Foreskin fibroblast (primary cell): ENCODE measurements at places on chromosomes 13 and 19.

DNA sequence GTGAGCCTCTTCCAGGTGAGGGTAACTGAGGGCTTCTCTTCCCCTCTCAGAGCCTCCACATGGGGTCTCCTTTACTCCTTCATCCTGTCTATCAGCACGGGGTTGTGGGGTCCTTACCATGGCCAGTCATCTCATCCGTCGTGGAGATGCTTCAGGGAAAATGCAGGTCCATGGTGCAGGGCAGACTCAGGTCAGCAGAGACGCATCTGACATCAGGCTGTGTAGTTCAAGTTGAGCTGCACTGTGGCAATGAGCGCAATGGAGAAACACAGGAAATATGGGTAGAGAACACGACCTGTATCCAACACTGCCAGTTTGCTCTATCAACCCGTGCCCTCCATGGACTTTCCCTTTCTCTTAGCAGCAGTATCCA, 13.9 kb downstream of the LILRA5 start:
- no peak for DNase-seq

DNA sequence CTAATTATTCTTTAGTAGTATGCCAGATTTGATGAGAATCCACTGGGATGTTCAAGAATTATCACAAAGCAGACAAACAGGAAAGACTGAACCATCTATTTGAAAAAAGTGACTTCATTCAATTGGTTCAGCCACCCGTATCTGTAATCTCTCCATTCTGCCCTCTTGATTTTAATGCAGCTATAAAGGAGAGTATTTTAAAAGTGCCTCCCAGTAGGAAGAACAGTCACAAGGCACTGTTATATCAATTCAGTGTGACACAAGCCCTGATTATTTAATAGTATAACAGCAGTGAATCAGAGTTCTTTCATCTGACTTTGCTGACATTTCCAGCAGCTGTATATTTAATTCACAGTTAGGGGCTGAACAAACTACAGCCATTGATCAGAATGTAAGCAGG, 77.3 kb upstream of the SLAIN1 start:
- DNase-seq = no peak

- DNase-seq = no peak
These were observed 10.2 kb downstream of the RAB20 start for GRCh38 chr13:110551284-110551683.

DNA sequence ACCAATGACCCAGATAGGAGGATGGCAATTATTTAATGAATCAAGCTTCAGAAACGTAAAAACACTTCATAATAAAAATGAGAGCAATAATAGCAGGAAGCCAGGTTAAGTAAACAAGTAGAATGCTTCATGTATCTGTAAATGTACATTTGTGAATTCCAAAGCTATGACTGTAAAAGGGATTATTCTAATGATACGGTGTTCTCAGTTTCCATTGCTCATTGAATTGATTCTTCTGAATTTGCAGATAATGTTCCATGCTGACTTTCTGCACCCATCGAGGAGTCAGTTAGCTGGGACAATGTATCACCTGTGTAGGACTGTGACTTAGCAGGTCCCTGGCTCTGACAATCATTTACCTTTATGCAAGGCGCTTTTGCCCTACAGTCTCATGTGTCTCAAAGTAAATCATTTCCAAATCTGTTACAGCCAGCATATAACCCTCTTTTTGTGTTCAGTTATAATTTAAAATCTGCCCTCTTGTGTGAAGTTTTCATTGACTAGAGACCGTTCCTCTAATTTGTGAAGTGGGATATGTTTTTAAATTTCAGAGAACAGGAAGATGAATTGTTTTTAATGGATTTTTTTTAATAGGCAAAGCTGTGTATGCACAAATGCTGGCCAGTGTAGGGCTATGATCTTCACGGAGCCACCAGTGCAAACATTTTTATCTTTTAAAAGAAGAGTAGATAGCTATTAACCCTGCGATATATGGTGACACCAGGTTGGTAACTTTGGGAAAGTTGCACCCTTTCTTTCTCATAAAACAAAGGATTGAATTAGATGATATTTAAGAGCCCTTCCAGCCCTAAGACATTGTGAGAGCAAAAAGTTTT, 267.1 kb downstream of the KLF5 start:
- peak; percentile 2 for DNase-seq

GRCh38 chr13:35219021-35219420, 257.5 kb downstream of the MAB21L1 start:
- no peak for DNase-seq

- peak; percentile 62 for DNase-seq
These were observed 535.0 kb downstream of the RFC3 start for GRCh38 chr13:34352958-34353357.

DNA sequence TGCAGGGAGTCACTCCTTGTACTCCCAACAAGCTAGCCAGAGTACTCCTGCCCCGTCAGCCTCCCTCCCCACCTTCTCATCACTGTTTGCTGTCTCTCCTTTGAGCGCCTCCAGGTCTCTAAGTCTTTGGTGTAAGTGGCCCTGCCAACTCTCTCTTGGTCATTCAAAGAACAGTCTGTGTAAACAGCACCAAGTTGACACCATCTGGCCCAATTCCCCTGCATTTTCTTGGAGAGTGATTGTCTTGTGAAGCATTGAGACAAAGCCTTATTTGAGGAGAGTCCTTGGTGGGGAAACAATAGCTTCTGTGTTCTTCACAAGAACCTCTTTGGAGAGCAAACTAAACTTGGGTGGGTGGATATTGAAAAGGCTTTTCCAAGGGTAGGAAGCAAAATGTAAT, 114.6 kb upstream of the RNF113B start:
- DNase-seq = no peak

GRCh38 chr19:36111200-36111539, 227 bp downstream of the OVOL3 start:
- DNase-seq = no peak

GRCh38 chr13:21326155-21327031, 132.7 kb downstream of the ZDHHC20 start:
- peak; percentile 91 for DNase-seq

DNA sequence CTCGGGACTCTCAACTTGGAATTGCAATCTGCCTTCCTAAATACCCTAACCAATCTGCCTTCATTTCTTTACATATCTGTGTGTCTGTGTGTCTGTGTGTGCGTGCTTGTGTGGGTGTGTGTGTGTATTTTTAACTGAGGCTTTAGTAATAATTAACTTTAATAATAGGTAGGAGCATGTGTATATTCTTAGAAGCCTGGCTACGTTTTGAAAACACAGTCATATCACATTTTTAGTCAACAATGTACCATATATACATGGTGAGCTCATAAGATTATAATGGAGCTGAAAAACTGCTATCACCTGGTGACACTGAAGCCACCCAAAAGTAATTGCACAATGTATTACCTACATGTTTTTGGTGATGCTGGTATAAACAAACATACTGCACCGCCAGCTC, 65.4 kb upstream of the ATXN8OS start:
- DNase-seq = no peak

DNA sequence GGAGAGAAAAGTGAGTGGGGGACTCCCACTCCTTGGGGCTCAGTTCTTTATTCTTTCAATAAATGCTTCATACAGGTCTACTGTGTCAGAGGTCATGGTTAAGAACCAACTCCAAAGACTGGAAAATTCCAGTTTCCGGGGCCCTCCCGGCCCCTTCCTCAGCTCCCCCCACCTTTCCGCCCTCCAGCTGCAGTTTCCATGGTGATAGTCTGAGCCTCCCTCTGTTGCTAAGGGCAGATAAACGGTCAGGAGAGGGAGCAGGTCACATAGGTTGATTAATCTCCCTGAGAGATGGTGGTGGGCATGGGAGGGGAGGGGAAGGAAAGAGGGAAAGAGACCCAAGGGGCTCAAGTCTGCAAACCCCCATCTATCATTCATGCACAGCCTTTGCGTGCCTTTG, 131.5 kb upstream of the USP29 start:
- DNase-seq = no peak

DNA sequence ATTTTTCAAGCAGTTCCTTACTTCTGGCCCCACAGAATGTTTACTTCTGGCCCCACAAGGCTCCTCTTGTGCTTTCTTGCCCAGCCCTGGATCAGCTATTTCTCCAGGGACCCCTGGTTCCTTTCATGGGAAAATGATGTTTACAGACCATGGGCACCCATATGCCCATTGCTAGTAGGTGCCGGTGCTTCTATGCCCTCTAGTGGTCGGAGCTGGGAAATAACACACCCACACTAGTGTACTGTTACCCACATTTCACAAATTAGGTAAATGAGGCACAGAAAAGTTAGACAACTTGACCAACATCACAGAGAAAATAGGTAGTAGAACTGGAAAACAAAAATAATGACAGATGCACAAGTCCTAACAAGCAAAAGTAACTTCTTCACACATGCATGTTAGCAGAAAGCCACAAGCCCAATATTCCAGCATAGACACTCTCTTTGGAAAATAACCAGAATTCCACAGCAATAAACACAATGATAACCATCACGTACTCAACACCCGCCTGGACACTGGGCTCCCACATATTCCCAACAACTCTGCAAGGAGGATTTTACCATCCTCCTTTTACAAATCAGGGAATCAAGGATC, 1.3 kb upstream of the CEACAM6 start:
- DNase-seq = peak; percentile 10
